ENCODE measurements at places on chromosomes 2 and 18.
A peak's percentile ranks its signal among the peaks of the same experiment; 100 is the strongest.

DNA sequence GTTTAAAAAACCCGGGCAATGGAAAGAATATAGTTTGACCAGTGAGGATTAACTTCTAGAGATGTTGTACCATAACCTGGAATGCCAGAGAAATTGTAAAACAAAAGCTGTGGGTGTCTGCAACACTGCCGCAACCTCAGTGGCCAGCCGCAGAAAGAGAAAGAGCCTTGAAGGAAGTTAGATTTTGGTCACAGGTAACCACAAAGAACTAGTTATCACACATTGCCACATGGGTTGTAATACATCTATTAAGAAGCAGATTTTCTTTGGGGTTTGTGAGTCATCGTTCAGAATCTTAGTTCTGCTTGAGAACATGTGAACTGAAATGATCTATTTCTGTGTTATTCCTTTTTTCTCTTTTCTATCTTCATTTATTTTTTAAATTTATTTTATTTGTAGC, 222.9 kb upstream of the AGAP1 start:
- DNase-seq, result peak; percentile 82

DNA sequence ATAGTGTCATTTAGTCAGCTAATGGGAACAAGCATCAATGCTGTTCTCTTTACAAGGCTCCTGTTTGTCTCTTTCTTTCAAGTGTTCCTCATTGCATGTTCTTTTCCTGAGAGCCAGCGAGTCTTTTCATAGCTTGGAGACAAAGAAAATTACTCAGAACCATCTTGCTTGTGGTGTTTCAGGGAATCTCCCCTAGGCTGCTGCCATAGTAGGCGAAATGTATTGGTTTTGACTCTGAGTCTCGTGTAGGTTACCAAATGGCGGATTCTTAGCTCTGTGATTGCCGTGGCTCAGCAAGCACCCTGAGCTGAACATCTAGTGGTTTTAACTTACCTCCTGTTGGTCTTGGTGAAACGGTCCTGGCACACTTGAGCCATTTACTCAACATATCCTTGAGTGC, 68.7 kb downstream of the RHBDD1 start:
- peak; percentile 15 for DNase-seq

- DNase-seq, result peak; percentile 47
These were observed 194.7 kb upstream of the ERBB4 start for GRCh38 chr2:212733273-212733672.

DNA sequence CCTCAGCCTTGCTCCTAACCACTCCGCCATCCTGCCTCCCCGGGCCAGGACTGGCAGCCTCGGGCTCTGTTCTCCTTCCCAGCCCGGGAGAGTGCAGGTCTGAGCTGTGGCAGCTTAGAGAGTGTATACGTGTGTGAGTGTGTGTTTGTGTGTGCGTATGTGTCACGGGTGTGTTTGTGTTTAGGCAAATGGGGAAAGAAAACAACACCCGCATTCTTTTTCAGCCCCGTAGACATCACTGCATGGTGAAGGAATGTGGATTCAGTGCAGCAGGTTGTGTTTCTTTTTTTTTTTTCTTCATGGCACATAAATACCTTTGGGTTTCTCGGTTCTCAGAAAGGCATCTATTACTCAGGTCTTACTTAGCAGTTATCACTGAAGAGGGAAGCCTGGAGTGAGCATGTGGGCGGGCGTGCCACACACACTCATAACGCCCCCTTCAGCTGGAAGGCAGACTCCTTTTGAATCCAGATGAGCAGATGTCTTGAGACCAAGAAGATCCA, 44.2 kb downstream of the GLI2 start:
- DNase-seq, result no peak

GRCh38 chr2:25032094-25032493, 9.8 kb upstream of the EFR3B start:
- DNase-seq, result no peak

DNA sequence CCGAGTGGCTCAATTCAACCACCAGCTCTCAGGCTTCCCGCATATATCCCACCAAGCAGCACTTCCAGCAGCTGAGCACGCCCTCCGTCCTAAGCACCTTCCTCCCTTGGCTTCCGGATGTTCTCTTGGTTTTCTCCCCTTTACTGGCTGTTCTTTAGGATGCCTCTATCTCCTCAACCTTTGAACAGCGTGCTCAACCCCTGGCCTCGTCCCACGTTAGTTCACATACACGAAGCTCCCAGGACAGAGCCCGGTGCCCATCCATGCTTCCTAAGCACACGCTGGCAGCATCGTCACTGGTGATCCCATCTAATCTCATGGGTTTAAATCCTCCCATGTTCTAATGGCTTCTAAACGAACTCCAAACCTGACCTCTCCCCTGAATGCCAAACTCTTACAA, 3.7 kb downstream of the CYS1 start:
- no peak for DNase-seq
